AG20443 (cell line): ENCODE measurements at places on chromosomes 13 and 19.

GRCh38 chr13:52010890-52011631 is at the start of gene ATP7B:
Gene ATP7B, minus strand, starts transcription at chr13:52011450. Its CDS starts 113 bp downstream, at chr13:52011337.
- DNase-seq = peak; percentile 39

DNA sequence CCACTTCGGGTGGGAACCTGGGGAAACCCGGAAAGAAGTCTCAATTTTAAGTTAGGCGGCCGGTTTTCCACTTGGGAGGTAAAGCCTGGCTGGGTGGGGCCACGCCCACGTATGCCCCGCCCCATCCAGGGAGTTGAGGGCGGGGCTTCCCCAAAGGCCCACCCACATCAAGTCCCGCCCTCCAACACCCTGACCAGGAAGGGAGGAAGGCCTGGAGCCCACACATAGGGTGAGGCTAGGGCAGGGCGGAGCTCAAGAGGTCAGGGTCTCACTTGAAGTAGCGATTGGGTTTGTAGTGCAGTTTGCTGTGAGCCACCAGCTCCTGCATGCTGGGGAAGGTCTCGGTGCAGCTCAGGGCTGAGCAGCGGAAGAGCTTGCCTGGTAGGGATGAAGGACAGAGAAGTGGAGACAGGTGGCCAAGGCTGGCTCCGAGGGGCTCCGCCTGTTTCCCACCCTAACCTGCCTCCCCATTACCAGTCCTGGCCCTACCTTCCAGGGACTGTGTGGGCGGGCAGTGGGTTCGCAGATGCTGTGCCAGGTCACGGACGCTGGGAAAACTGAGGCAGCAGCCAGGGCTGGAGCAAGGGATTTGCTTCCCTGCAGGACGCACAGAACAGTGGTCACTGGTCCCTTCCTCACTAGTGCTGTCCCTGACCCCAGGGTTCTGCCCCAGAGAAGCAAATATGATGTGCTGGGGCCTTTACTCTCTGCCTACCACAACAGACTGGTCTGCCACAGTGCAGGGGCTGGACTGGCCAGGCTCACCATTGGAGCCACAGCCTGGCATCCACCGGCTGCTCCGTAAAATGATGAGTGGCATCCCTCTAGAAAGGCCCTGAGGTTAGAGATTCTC is 1.6 kb downstream of the ZNF414 start:
- peak; percentile 49 for DNase-seq

DNA sequence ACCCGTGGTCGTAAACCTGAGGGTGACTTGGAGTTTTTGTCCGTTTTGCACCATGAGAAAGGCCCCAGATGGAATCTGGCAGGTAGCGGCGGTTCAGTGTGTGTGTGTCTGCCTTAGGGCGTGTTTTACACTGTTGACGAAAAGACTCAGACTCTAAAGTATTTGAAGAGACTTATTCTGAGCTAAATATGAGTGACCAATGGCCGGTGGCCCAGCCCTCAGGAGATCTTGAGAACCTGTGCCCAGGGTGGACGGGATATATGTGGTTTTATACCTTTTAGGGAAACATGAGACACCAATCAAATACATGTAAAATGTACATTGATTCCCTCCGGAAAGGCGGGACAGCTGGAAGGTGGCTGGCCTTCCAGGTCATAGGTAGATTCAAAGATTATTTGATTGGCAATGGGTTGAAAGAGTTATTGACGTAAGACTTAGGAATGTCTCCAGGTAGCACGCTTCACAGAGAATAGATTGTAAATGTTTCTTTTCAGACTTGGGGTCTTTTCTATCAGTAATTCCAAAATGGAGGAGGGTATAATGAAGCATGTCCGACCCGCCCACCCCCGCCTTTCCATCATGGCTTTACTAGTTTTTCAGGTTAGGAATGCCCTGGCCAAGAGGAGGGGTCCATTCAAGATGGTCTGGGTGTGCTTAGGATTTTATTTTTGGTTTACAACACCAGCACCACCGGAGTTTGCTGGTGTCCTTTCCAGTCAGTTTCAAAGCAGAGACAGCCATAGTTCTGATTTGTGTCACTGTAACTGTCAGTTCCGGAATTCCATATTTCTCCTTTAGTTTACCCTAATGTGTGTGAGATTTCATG is 1.0 kb upstream of the ZNF529 start:
- DNase-seq = no peak

- no peak for DNase-seq
These were observed 421.0 kb upstream of the TSHZ3 start for GRCh38 chr19:31770223-31770622.

DNA sequence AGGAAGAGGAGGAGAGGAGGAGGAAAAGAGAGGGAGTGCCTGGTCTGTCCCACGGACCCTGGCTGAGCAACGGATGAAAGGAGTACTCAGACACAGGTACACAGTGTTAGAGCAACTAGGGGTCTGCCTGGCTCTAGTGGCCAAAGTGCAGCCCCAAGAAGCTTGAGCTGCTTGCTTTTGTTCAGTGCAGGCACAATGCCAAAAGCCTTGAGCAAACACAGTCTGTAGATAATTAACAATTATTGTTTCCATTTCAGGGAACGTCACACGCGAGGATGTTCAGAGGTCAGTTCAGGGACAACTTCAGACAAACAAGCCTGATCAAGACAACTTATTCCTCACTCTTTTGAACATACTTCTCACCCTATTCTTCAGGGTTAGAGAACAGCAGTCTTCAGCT is 32.2 kb upstream of the ZNF726 start:
- no peak for DNase-seq

DNA sequence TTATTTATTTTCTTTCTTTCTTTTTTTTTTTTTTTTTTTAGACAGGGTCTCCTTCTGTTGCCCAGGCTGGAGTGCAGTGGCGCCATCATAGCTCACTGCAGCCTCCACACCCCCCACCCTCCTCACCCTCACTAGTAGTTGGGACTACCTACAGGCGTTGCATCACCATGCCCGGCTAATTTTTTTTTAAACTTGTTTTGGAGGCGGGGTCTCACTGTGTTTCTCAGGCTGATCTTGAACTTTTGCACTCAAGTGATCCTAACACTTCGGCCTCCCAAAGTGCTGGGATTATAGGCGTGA is 33.6 kb downstream of the GJA3 start:
- no peak for DNase-seq

GRCh38 chr13:27120811-27121210 is 50.8 kb downstream of the USP12 start:
- DNase-seq = no peak

DNA sequence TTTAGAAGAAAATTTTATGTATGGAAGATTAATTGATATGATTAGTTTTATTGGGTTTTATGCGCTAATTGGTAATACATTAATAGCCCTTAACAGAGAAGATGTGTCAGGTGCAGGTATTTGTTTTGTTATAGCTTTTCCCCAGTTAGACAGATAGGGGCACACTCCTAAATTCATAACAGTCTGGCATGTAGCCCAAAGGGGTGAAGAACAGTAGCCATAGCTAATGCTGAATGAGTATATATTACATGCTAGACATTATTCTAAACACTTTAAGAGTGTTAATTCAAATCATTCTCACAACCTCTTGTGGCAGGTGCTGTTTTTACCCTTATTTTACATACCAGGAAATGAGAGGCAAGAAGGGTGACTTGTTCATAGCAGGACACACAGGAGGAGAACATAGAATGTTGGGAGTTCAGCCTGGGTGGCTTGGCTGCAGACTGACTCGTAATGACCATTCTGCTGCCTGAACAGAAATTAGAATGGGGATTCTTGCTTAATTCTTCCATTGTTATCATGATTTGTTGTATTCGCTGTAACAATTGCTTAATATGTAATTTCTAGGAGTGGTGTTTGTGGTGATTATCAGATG is 20.1 kb downstream of the PCCA start:
- peak; percentile 16 for DNase-seq

- DNase-seq = no peak
These were observed 2.8 kb upstream of the TNFSF9 start for GRCh38 chr19:6527893-6528543.

DNA sequence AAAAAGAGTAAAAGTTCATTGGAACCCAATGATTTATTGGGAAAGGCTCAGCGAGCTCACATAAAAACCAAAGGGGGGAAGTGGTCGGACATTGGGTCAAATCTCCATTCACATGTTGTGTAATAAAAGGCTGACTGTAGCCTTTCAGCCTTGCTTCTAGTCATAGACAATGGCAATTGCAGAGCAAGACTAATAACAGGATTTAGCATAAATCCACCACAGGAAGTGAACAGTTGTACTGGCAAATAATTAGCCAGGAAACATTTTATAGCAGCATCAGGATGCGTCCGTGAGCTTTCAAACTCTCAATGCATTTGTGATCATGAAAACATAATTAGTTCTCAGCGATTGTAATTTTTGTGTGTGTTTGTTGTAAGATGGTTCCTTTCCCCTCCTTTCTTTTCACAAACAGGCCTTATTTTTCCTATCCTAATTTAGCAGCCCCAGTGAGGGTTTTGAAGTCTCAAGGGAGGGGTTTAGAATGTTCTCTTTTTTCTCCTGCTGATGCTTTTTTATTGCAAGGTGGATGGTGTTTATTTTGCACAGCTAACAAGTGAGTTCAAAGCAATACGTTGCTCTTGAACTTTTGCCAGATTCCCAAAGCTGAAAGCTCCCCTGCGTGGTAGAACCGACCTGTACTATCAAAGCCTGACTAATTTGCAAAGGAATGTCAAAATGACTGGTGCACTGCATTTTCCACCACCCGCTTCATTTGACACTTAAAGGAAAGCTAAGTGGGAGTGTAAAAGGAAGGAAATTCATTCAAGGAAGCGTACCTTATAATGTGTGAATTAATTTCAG is 105.6 kb downstream of the SPRY2 start:
- DNase-seq = no peak

DNA sequence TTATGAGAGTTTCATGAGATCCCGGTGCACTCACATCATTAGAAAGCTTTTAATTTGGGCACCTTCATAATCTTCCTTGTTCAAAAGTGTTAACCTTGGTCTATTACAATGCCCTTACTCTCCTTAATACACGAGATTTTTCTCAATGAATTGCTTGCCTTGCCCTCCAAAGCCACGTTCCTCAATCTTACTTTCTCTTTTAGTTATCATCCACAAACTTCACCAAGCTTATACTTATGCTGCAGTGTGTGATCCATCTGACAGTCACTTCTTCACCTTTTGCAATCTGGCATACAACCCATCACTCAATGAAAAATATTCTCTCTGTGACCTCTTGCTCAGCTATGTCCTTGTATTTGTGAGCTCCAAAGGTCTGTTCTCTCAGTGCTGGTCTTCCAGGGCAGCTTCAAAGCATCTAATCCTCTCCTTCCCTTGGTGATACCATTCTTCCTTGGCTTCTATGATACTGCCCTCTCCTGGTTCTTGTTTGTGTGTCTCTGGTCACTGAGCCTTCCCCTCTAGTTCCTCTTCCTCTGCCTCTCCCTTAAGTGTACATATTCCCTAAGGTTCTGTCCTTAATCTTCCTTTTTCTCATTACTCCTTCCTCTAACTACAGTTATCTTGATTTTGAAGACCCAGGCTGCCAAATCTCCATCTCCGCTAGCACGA is 202.2 kb upstream of the STARD13 start:
- peak; percentile 64 for DNase-seq

DNA sequence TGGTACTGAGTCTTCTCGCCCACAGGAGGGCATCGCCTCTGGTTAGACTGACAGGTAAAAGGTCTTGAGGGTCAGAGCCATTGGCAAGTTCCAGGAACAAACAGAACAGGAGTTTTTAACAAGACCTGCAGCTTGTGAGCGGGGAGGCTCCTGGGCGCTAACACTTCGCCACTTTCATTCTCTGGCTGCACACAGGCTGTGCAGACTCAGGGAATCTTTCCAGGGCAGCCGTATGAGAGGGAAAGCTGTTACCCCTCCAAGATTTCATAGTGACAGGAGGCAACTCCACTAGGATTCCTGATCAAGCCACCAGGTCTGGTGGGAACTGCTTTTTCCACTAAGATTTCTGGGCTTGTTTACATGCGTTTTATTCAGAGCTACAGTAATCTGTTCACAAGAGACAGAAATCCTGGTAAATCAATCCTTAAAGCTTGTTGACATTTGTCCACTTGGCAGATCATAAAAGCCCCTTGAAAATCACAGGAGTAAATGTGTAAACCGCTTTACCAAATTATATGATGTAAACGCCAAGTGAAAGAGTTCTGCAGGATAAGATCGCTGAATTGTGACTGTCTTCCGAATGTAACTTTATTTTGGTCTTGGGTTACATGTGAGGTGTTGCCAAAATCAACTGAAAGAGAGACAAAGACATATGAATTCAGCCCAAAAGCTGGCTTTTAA is 190.6 kb downstream of the MZT1 start:
- no peak for DNase-seq

DNA sequence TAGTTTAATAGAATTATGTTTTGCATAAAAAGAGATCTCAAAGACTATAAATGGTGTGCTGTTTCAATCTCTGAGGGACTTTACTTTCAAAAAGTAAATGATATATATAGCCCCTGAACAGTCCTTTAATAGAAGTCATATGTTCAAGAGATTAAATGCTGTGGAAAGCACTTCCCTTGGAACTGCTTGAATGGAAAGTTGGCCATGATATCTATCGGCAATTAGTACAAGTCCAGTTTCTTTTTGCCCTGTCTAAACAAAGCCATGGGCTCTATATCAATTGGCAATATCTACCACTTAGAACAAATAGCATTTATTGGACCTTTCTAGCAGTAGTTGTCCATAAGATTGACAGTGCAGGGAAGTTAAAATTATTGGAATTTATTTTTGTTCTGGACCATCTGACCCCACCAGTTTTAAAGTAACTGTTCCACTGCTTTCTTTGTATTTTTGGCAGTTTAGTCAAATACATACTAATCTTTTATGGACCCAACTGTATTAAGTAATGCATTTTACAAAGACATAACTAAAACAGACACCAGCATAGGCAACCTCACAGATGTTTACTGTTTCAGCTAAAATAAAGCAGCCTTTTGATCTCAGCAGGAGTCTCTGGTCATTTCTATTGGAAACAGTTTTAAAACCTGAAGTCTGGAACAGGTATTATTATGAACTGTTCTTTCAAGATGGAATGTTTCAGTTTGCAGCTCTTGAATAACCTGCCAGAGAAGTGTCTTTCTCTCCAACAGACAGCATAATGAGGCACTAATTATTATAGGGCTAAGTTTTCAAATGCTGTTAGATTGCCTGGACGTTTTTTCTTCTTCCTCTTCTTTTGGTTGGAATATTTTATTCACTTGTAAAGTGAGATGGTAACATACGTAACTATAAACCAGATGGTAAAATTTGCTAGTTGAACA is 282.6 kb downstream of the DCLK1 start:
- DNase-seq = no peak

DNA sequence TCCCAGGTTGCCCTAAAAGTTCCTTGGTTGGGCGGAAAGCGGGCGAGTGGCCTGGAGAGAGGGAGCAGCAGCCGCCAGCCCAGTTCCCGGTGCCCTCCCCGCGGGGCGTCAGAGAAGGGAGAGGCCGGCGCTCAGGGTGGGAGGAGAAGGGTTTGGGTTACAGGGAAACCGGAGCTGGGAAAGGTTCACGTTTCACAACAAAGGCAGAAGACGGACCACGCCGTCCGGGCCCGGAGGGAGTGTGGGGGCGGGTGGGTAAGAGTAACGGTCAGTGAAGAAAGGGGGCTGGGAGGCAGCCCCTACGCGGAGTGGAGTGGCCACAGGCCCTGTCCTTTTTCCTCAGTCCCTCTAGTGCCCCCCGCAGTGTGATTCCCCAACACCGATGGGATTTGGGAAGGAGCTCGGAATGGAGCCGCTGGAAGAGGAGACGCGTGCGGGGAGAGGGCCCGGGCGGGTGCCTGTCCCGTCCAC is 1.6 kb downstream of the SIX5 start:
- peak; percentile 87 for DNase-seq
